ENCODE measurements at places on chromosomes 16 and 17.

DNA sequence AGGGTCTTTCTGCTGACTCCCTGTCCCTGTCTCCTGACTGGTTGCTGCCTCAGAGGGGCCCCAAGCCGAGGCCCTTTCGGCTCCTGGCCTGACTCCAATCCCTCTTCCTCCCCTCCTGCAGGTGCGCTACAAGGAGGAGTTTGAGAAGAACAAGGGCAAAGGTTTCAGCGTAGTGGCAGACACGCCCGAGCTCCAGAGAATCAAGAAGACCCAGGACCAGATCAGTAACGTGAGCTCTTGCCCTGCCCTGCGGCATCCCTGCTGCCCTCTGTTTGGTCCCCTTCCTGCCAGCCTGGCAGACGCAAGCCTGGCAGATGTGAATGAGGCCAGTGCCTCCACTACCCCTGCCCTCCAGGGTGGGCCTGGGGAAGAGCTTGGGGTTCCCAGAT lies 27.1 kb upstream of the LASP1NB start:
- no peak for DNase-seq
- no peaks in the 10 kb centered on the region for H3K27me3 ChIP-seq
- peaks cover 56% of the 10 kb centered on the region for H3K36me3 ChIP-seq
- H3K4me3 ChIP-seq: no peak overlapping the region
- H3K4me1 ChIP-seq: peaks cover 62% of the 10 kb centered on the region

GRCh38 chr17:80081596-80081995 lies 19.8 kb upstream of the GAA start:
- DNase-seq: no peak
- no peak overlapping the region for H3K4me3 ChIP-seq
- no peak overlapping the region for H3K27ac ChIP-seq
- peaks cover 4% of the 10 kb centered on the region for H3K27me3 ChIP-seq
- peaks cover 5% of the 10 kb centered on the region for H3K4me1 ChIP-seq
- no peaks in the 10 kb centered on the region for H3K36me3 ChIP-seq

DNA sequence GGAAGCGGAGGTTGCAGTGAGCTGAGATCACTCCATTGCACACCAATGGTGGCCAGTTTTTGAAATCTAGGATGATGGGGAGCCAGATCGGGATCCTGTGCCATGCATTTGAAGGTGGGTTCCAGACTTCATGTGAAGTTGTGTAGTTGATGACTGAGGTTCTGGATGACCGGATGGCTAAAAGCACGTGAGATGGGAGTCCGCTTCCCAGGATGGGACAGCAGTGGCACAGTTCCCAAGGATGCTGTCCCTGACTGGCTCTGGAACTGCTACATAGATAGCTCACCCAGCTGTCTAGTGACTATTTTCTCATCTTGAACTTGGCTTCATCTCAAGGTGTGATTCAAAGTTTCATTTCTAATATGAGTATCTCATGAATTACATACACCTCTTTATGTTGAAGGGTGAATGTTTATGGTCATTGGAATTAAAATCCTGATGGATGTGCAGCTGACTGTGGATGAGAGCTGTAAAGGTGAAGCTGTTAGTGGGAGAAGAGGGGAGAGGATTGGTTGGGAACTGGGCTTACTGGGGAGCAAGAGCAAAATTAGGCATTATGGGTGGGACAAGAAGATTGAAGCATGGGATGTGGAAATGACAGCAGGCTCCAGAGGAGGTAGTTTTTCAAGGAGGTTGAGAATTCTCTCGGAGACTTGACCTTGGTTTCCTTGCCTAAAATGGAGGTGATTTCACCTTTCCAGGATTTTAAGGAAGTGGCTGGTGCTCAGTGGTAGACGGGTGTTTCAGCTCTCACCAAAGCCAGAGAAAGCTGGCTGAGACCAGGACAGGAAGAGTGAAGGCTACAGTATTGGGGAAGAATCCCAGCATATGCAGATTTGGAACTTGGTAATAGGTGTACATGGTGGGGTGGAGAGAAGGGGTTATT lies 8.2 kb downstream of the TUFM start:
- no peaks in the 10 kb centered on the region for H3K27me3 ChIP-seq
- no peak overlapping the region for H3K27ac ChIP-seq
- H3K36me3 ChIP-seq: peaks cover 74% of the 10 kb centered on the region
- H3K4me1 ChIP-seq: no peaks in the 10 kb centered on the region
- DNase-seq: no peak

DNA sequence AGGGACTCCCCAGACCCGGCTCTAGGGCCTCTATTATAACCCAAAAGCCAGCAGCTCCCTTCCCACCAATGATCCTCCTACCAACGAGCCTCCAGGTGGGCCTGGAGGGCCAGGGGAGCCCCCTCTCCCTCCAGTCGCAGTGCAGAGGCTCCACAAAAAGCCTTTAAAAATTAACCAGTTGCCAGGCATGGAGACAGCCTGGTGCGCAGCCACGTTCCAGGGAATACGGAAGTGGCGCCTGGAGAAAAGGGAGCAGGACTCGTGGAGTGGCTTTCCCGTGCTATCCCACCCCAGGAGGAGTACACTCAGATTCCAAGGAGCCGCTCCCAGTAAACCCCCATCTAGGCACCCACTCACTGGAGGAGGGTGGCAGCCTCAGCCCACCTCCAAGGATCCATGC lies 112.3 kb downstream of the ZNF423 start:
- no peak overlapping the region for H3K4me3 ChIP-seq
- peaks cover 18% of the 10 kb centered on the region for H3K4me1 ChIP-seq
- DNase-seq: no peak
- H3K36me3 ChIP-seq: no peaks in the 10 kb centered on the region

DNA sequence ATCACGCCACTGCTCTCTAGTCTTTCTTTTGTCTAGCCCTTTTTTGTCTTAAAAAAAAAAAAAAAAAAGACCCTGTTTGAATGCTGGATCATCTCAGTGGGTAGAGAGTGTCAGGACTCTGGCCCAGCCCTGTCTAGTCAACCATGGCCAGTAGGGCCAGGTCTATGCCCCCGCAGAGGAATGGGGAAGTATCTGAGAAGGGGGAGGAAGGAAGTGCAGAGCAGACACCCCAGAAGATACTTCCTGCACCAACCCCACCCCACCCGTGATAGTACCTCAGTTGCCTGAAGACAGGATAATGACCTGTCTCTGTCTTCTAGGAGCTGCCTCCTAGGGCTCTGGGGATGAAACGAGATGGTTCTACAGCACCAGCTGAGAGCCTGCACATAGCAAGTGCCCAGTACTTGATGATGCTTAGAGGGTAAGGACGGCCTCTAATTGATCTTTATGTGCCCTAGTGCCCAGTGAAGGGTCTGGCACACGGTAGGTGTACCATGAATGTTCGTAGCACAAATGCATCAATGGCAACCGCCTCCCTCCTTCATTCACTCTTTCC lies 55.4 kb downstream of the ABAT start:
- no peaks in the 10 kb centered on the region for H3K4me1 ChIP-seq
- H3K4me3 ChIP-seq: no peak overlapping the region
- no peaks in the 10 kb centered on the region for H3K36me3 ChIP-seq
- no peak overlapping the region for H3K27ac ChIP-seq
- DNase-seq: no peak
- no peaks in the 10 kb centered on the region for H3K27me3 ChIP-seq

- H3K27me3 ChIP-seq: peaks cover 7% of the 10 kb centered on the region
- peaks cover 20% of the 10 kb centered on the region for H3K36me3 ChIP-seq
- H3K4me3 ChIP-seq: peak overlapping the region; percentile 6
- H3K4me1 ChIP-seq: peaks cover 10% of the 10 kb centered on the region
Measured at GRCh38 chr16:361872-362701, 8.3 kb downstream of the MRPL28 start.

DNA sequence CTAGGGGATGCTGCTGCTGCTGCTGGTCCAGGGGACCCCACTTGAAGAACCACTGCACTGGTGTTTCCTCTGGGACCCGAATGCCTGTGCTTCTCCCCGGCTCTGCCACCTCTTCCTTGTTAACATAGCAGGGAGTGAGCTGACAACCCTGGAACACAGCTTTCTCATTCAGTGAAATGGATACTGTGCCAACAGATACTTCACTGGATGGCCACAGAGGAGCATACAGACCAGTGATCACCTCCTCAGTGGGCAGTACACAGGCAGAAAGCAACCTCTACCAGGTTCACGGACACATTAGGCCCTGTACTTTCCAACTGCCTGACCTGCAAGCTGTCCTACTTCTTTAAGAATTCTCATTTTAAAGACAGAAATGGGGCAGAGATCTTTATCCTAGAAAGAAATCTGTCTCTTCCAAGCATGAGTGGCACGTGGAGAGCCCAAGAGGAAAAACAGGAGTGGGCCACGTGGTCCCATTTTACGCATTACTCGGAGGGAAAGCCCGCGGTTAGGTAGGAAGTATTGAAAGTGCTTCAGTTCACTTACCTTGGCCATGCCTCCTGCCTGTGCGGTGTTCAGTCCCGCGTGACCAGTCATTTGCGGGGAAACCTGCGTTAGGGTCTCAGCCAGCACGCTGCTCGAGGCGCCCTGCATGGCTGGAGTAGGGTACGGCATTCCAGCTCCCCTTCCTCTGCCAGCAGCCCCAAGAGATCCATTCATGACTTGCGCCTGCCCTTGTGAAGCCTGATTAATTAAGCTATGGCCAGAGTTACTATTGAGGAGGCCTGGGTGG lies 30.6 kb downstream of the CREBBP start:
- no peak for DNase-seq
- H3K4me1 ChIP-seq: peaks cover 16% of the 10 kb centered on the region
- no peak overlapping the region for H3K27ac ChIP-seq
- H3K36me3 ChIP-seq: peaks cover 16% of the 10 kb centered on the region
- no peaks in the 10 kb centered on the region for H3K27me3 ChIP-seq

GRCh38 chr17:77363821-77364361 lies 223.1 kb downstream of the SEC14L1 start:
- peak; percentile 74 for DNase-seq
- H3K27me3 ChIP-seq: no peaks in the 10 kb centered on the region

- H3K4me3 ChIP-seq: no peak overlapping the region
- no peak for DNase-seq
- H3K4me1 ChIP-seq: no peaks in the 10 kb centered on the region
- H3K36me3 ChIP-seq: no peaks in the 10 kb centered on the region
- H3K27me3 ChIP-seq: no peaks in the 10 kb centered on the region
- no peak overlapping the region for H3K27ac ChIP-seq
Measured at GRCh38 chr16:59116744-59117143, 382.6 kb upstream of the GOT2 start.

GRCh38 chr17:31089471-31089870 lies 5.3 kb upstream of the NF1 start:
- H3K4me1 ChIP-seq: no peaks in the 10 kb centered on the region
- H3K4me3 ChIP-seq: no peak overlapping the region
- H3K27me3 ChIP-seq: no peaks in the 10 kb centered on the region
- H3K27ac ChIP-seq: no peak overlapping the region
- DNase-seq: no peak
- no peaks in the 10 kb centered on the region for H3K36me3 ChIP-seq

GRCh38 chr17:81635973-81636504 lies 873 bp downstream of the NPLOC4 start:
- peaks cover 12% of the 10 kb centered on the region for H3K4me1 ChIP-seq
- no peaks in the 10 kb centered on the region for H3K27me3 ChIP-seq
- H3K36me3 ChIP-seq: peaks cover 5% of the 10 kb centered on the region
- no peak for DNase-seq
- peak overlapping the region; percentile 92 for H3K27ac ChIP-seq

GRCh38 chr16:14354561-14355351 lies 275.3 kb downstream of the PARN start:
- H3K27me3 ChIP-seq: no peaks in the 10 kb centered on the region
- peaks cover 2% of the 10 kb centered on the region for H3K4me1 ChIP-seq

DNA sequence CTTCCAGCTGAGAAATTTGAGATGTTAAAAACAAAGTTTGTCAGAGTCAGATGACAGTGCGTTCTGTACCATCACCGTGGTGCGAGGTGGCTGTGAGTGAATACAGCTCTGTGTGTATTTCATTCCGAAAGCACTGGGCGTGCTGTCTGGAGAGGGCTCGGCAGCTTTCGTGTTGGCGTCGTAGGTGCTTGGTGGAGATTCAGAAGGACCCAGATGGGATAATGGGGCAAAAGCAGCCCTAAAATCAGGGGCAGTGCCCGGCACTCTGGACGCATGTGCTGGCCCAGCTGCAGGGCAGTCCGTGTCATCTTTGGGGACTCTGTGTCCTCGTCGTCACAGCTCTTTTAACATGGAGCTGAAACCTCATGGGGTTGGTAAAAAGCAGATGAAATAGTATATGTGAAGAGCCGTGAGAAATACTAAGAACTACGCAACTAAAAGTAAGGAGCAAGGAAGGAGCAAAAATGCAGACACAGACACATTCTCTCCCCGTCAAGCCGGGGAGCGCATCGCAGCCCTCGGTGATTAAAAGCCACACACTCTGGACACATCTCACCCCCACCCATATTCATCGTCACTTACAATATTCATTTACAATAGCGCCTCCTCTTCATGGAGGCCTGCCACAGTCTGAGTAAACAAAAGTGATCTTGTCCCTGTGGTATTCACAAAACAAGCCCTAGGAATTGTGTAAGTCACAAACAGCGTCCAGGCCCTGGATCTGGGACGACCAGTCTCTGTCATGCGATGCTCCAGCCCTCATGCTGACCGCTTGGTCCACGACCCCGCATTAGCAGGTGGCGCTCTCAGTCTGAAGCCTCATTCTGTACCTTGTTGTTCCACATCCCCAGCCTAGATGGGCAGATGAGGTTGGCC lies 206.7 kb downstream of the RPTOR start:
- peak overlapping the region; percentile 70 for H3K27ac ChIP-seq
- peaks cover 15% of the 10 kb centered on the region for H3K4me1 ChIP-seq
- H3K4me3 ChIP-seq: no peak overlapping the region
- H3K36me3 ChIP-seq: peaks cover 26% of the 10 kb centered on the region
- no peaks in the 10 kb centered on the region for H3K27me3 ChIP-seq

GRCh38 chr16:71453036-71453435 lies 9.0 kb downstream of the ZNF23 start:
- peaks cover 92% of the 10 kb centered on the region for H3K36me3 ChIP-seq
- no peaks in the 10 kb centered on the region for H3K4me1 ChIP-seq
- no peak for DNase-seq
- no peaks in the 10 kb centered on the region for H3K27me3 ChIP-seq
- H3K27ac ChIP-seq: no peak overlapping the region

DNA sequence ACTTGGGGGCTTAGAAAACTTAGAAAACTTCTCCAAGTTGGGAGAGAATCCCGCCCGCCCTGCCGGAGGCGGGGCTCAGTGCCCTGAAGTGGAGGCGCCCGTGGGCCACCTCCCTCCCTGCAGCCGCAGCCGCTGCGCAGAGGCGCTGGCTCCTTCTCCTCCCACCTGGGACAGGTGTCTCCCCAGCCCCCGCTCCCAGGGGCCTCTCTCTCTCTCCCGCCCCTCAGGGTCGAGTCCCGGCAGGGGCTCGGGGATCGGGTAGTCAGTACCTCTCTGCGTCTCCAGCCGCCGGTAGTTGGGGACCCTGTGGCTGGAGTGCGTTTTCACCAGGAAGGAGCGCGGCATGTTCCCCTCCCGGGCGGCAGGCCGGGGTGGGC lies 257 bp downstream of the SNAI3 start:
- peaks cover 6% of the 10 kb centered on the region for H3K36me3 ChIP-seq
- no peak overlapping the region for H3K27ac ChIP-seq
- peak overlapping the region; percentile 73 for H3K4me3 ChIP-seq
- peaks cover 68% of the 10 kb centered on the region for H3K27me3 ChIP-seq
